ENCODE measurements at places on chromosomes 3 and 15.

- DNase-seq, result no peak
Observed at GRCh38 chr3:9143184-9143583, 106.3 kb downstream of the SRGAP3 start.

DNA sequence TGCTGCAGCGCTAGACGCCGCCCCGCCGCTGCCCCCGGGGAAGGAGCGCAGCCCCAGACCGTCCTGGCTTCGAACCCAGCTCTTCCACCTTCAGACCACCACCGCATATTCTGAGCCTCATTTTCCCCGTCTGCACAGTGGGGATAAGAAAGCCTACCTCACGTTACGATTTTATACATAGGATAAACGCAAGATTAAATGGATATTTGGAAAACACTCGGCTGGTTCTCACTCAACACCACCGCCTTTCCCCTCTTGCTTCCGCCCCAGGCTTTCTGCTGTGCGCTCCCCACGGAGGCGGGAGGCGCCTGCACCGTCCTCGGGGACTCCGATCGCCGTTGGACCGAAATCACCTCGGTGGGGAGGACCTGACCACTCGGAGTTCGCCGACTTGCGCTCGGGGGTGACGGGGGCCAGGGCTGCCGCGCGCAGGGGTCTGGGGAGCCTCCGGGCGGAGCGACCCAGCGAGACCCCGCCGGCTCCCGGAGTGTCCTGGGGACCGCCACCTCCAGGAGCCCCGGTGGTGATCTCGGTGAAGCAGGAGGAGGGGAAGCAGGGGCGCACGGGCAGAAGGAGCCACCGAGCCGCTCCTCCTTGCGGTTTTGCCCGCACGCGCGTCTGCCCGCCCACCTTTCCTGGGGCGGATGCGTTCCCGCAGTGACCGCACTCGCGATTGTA is 4.0 kb downstream of the FBXL22 start:
- DNase-seq, result peak; percentile 52

DNA sequence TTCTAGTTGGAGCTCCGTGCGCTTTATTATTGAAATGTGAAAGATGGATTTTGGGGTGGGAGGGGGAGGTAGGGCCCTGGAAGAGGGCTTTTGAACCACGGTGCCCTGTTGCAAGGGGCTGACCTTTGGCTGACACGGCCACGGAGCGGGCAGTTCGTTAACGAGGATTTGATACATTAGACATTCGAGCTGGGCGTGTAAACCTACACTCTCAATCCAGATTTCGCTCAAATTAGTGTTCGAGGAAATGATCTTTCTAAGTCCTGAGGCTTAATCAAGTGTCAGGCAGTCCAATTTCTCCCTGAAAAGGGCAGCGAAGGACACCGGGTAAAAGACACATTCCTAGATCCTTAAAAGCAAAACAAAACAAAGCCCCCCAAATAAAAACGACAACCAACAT is 13.0 kb downstream of the ZIC1 start:
- DNase-seq, result no peak

DNA sequence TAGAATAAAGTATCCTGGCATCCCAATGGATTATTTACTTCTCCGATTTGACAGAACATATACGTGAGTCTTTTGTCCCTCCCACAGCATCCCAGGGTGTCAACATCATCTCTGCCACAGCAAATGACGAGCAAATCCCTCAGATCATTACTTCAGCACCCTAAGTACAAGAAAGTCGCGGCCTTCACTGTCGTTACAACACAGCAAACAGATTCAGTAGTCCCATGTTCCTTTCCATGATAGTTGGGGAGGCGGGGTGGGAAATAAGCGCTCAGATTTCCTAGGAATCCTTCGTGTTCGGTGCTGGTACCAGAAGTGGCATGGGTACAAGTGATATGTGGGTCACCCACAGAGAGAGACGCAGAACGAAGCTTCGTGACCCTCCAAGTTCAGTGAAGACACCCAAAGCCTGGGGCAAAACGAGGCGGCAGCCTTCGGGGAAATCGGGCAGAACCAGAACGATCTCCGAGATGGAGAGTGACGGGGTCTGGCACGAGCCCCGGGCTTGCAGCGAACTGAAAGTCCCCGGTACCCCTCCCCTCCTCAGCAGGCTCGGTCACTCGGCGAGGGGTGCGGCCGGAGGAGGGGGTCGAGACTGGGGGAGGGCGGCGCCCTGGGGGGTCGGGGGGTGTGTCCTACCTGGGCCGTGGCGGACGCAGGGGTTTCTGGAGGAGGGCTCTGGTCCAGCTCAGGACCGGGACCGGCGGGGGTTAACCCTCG is 619 bp downstream of the TTBK2 start:
- peak; percentile 53 for DNase-seq

DNA sequence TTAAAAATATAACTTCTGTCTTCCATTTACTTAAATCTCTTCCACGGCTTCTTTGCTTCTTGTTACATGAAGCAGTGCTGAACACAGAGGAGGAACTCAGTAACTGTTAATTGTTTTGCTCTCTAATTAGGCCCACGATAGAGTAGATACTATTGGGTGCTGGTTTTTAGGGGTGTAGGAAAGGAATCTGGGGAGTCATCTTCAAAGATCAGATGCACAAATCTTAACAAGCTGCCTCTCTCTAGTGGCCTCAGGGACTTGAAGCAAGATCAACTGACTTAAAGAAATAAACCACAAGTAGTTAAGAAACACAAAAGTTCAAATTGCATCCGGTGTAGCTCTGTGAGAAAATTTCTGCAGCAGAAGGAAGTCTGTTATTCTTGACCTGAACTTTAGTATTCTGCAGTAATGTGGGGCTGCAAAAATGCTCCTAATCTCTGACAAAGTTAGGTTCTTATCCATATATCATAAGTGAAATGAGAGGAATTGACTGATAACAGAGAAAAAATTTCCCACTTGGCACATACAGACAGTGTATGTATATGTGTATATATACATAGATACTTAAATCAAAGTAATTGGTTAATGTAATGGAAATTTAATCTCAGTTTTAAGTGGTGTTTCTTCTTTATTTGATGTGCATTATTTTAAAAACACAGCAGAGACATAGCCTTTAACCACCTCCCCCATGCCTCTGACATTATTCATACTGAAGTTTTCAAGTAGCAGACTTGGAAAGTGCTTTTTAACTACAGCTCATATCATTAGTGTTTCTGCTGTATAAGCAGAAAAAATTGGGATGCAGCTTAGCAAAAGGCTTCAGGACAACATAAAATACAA is 51.8 kb downstream of the CHST2 start:
- DNase-seq, result no peak

All from glutamatergic neuron (in vitro differentiated cells).